ENCODE measurements at places on chromosomes 5 and 9. TPM values are rescaled to one million over a fixed set of nuclear protein-coding genes. Genes with fewer than 3 reads are reported as not detected.

ANKRD31 gene
- polyA plus RNA-seq: 0.18 TPM

MCIDAS gene
- not detected for polyA plus RNA-seq

BTNL8 gene
- polyA plus RNA-seq: 0.10 TPM

KCNT1 gene
- polyA plus RNA-seq: 4.3 TPM

MBLAC2 gene
- 4.5 TPM for polyA plus RNA-seq

OSMR gene
- polyA plus RNA-seq: 8.8 TPM

PDE6A gene
- 0.05 TPM for polyA plus RNA-seq

CDKN2B gene
- polyA plus RNA-seq: 0.53 TPM

DNA sequence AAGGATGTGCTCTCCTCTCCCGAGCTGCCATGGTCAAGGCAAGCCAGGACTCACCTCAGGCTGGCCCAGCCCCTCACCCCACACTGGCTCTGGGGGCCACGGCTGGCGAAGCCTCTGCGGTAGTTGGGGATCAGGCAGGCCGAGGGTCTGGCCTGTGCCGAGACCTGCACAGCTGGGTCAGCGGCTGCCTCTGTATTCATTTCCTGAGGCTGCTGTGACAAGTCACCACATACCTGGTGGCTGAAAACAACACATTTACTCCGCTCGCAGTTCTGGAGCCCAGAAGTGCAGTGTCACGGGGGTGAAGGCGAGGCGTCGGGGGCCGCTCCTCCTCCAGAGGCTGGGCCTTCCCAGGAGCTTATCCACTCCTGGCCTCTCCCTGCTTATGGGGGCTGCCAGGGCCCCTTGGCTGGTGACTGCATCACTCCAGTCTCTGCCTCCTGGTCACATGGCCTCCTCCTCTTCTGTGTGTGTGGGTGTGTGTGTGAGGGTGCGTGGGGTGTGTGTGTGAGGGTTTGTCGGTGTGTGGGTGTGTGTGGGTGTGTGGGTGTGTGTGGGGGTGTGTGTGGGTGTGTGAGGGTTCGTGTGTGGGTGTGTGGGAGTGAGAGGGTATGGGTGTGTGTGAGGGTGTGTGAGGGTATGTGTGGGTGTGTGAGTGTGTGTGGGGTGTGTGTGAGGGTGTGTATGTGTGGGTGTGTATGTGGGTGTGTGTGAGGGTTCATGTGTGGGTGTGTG lies 3.2 kb upstream of the SCGB3A1 start:
- DNase-seq: no peak

GRCh38 chr5:180606215-180606785 lies 15.0 kb upstream of the SCGB3A1 start:
- no peak for DNase-seq

GRCh38 chr5:43230707-43231106 lies 38.7 kb downstream of the NIM1K start:
- no peak for DNase-seq

GRCh38 chr5:64954518-64954917 lies 185.8 kb downstream of the CWC27 start:
- no peak for DNase-seq

DNA sequence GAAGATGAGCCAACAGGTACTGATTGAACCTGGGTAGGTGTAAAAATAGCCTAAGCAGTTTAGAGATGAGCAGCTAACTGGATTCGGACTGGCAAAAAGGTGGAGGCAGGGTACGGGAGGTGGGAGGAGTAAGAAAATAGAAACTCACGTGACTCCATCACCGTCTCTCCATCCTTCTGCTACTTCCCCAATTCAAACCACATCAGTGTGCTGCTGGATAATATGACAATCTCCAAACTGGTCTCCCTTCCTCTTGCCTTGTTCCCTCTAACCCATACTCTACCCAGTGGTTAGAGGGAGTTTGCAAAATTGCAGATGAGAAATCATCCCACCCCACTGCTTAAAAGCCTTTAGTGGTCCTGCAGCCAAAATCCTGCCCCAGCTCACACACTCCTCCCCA lies 42.7 kb downstream of the RIGI start:
- no peak for DNase-seq

- DNase-seq: no peak
These were observed 16.5 kb downstream of the SH3TC2 start for GRCh38 chr5:149046196-149046829.

- DNase-seq: no peak
These were observed 37.9 kb upstream of the PPP2CA start for GRCh38 chr5:134263801-134264200.

DNA sequence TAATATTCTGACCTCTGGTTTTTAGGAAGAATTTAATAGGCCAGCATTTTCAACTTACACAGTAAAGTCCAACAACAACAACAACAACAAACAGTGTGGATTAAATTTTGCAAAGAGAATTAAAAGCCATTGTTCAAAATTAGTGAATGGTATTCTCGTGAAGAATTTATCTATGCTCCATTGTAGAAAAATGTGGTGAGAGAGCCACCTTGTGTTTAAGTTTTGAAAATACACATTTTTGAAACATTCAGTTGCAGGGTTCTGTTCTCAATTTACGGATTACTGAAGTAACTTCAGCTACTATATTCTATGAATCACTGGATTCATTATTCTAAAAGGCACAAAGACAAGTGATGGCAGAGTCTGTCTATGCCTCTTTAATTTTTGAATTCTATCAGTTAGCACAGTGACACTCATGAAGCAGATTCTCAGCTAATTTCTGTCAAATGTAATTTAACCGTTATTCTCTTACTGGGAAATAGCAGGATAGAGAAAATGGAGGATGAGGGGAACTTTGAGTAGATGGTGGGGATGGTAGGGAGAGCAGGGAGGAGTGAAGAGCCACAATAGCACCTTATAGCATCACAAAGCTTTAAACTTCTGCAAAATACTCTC lies 11.0 kb downstream of the CCDC152 start:
- DNase-seq: peak; percentile 25

DNA sequence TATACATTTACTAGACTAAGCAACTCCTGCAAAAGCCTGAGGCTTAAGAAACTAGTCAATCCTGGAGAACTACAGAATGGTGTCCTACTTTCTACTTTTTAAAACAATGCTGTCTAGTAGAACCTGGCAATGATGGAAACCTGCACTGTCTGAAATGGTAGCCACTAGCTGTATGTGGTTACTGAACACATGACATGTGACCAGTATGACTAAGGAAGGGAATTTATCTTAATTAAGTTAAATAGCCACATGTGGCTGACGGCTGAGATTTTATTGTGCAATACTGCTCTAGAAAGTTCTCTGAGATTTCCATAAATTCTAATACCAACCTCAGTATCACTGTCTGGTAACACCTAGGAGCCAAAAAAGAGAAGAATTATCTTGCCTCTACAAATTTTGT lies 44.9 kb upstream of the RAPGEF6 start:
- no peak for DNase-seq

DNA sequence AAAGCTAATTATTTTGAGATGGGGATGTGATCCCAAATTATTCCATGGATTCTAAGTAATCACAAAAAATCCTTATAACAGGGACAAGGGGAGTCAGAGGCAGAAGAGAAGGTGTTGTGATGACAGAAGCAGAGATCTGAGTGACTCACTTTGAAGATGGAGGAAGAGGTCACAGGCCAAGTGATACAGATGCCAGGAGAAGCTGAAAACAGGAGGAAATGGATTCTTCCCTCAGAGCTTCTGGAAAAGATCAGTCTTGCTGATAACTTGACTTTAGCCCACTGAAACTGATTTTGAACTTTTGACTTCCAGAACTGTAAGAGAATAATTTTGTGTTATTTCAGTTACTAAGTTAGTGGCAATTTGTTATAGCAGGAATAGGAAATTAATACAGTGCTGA lies 105.3 kb downstream of the GCNT1 start:
- DNase-seq: no peak

DNA sequence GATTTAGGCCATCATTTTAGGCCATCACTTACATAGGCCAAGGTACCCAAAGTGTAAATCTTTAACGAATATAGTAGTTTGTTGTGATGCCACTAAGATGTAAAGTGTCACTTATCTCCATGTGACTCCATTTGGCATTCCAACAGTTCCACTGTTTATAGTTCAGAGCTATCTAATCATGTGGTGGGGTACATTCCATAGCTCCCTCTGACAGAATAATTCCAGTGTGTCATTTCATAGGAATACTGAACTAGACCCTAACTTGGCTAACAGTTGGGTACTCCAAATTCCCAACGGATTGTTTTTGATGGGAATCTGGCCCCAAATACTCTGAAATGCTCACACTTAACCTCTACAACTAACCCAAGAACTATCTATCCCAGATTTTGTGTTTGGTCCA lies 76.7 kb upstream of the FST start:
- DNase-seq: peak; percentile 59

GRCh38 chr5:167244583-167244982 lies 1046.9 kb upstream of the WWC1 start:
- DNase-seq: peak; percentile 45

- no peak for DNase-seq
These were observed 234.6 kb downstream of the FSTL4 start for GRCh38 chr5:133377736-133378135.

GRCh38 chr5:53265043-53265442 lies 155.5 kb upstream of the MOCS2 start:
- DNase-seq: no peak

DNA sequence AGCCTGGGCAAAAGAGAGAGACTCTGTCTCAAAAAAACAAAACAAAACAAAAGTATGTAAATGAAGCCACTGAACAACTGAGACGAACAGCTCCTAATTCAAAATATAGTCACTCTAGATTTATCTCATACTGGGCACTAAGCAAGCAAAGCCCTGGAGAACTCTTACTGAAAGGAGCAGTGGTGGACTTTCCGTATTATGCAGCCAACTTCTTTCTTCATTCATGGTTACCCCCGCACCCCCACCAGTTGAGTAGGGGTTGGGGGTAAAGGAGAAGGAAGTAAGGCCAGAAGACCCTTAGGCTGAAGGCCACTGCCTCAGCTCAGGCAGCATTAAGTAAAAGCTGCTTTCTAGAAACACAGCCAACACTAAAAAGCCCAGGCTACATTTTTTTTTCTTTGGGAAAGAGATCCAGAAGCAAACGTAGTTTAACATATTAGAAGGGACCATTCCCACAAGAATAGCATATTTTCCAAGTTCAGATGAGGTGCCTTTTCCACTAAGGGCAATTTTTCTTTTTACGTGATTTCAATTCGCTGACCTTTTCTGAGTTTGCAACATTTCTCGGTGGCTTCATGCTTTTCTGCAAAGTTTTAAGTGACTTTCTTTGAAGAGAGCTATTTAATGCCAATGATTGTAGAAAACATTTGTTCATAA lies 55.3 kb downstream of the MAPKAP1 start:
- DNase-seq: peak; percentile 76

DNA sequence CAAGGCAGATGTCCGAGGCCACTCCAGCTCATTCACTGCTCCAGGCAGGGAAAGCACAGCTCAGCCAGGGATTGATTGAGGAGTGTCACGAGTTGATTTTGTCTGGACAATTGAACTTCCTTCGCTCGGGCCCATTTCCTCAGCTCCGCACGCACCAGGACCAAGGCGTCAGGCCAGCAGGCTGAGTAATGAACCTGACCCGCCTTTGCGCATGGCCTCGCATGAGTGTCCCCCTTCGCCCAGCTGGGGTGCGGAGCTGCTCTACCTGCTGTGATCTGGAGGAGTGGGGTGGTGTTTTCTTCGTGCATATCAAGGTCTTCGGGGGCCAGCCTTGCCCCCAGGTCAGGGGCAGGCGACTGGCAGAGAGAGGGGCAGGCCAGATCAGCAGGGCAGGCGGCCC lies 44.0 kb downstream of the VAV2 start:
- DNase-seq: no peak

GRCh38 chr9:76709020-76709419 lies 55.2 kb upstream of the PCA3 start:
- no peak for DNase-seq

- no peak for DNase-seq
These were observed 22.3 kb upstream of the RNF130 start for GRCh38 chr5:180093651-180094382.

DNA sequence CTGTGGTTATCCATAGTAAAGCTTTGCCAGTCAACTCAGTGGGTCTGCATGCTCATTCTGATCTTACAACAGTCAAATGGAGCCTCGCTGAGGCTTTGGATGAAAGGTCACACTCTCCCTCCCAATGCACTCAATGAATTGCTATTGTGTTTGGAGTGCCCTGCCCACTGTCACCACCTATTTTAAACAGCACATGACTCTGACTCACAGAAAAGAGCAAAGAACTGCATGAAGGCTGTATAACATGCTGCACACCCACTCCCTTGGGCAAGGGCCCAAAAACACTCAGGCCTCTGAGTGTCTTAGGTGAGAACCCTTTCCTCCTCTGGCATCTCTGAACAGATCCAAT lies 118.7 kb upstream of the CCDC112 start:
- peak; percentile 32 for DNase-seq

GRCh38 chr5:143782588-143783386 lies 29.2 kb upstream of the HMHB1 start:
- no peak for DNase-seq

GRCh38 chr5:176541338-176542134 lies 4.3 kb upstream of the RNF44 start:
- no peak for DNase-seq

DNA sequence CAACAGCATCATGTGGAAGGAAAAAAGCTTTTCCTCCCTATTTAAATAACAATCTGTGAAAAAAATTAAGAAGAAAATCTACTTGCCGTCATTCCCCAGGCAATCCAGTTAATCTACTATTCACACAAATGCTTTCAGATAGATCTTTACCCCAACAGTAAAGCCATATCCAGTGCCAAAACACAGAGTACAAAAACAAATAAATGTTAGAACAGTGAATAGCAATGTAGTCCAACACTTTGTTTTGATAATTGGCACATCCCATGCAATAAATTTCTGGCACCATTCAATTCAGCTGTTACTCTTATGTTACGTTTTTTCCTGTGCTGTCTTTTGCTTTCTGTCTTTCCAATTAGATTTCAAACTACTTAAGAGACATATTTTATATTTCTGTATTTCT lies 2245.5 kb upstream of the WWC1 start:
- DNase-seq: peak; percentile 10

GRCh38 chr5:156879665-156880285 lies 29.7 kb downstream of the PPP1R2B start:
- DNase-seq: no peak

- no peak for DNase-seq
These were observed 46.6 kb downstream of the ANGPTL2 start for GRCh38 chr9:127075624-127076372.

DNA sequence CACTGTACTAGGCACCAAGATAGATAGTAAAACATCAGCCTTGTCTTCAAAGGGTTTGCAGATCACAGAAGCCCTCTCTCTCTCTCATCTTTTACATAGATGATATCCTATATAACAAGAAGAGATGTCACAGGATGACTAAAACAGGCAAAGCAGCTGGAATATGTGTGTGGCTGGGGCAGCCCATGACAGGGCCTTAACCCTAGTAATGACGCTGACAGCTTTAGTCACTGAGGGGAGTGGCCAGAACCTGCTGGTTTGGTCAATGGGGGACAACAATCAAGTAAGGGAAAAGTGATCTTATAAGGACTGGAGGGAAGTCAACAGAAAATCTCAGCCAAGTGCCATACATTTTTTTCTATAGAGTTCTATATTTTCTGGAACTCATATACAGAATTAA lies 41.9 kb upstream of the RIC1 start:
- no peak for DNase-seq

DNA sequence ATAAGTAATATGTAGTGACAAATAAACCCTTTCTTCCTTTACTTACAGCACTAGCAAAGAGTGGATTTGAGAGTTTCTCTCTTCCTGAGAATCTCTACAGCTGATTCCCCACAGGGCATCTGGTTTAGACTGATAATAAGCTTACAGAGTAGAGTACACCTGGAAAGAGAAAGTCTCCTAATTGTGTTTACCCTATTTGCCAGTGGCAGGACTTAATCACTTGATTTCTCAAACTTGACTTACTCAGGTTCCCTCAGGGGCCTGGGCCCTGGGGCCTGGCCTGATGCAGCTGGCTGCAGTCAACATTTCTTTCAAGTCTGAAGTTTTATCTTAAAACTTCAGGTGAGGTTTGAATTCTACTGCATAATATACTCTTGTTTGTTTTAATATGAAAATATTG lies 38.0 kb upstream of the UBTD2 start:
- DNase-seq: no peak
